Ammon's horn (tissue), 1 donor: ENCODE measurements at places on chromosomes 1 and 21.
A peak's percentile ranks its signal among the peaks of the same experiment; 100 is the strongest.

DNA sequence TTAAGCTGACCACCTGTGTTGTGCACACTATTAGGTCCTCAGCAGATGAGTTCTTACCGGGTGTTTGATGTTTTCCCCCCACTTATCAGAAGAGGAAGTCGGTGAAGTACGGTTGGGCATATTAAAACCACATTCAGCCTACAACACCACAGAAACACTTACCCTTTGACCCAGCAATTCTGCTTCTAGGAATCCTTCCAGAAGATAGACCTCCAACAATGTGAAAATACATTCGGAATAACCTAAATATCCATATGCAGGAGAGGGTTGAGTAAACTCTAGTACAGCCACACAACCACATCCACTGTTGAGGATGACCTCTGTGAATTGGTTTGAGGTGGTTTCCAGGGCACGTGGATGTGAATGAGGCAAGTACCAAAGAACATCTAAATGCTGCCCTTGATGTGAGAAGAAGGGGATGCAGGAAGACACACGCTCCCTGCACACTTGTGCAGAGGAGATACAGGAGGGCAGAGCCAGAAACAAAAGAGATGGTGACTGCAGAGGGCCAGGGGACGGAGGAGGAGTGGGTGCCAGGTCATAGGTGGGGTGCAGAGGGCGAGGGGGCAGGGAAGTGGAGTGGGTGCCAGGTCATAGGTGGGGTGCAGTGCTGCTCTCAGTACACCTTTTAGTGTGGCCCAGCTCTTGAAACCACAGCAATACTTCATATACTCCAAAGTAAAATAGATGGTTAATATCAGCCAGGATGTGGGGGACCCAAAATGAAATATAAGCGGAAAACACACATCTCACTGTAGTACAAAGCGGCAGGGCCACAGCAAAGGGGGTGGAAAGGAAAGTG, 12.8 kb downstream of the ADARB1 start:
- no peak for DNase-seq

GRCh38 chr1:198399452-198399851, 141.0 kb downstream of the ATP6V1G3 start:
- DNase-seq: no peak

DNA sequence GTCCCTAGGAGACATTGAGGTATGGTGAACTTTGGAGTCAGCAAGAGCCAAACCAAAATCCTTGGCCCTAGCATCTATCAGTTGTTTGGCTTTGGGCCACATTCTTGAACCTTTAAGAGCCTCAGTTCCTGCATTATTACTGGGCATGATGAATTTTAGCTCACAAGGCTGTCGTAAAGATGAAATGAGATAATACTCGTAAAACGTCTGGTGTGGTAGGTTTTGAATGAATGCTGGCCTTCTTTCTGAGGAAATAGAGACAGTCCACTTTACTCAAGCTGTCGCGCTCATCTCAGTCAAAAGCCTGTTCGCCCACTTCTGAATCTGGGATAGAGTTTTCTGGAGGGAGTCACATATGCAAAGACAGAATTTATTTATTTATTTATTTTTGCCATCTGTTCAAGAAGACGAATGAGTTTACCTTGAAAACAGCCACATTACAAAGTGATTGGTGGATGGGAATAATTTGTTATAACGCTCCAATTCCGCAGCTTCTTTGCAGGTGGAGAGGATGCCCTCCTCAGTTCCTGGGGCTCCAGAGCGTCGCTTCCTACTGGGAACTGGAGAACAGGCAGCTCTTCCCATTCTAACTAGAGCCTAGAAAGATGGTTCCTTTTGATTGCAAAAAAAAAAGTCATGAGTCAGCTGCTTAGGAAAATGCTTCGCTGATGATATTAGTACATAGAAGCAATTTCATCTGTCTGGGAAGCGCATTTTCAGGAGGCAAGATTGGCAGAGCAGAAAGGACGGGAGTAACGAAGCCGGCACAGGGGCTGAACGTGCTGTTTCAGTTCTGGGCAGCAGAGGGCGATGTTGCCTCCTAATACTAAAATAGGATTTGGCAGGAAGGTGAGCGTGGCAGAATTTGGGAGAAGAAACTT, 49.9 kb upstream of the CYP2J2 start:
- DNase-seq: peak; percentile 80

GRCh38 chr1:182389619-182390047, 2.0 kb downstream of the GLUL start:
- DNase-seq: peak; percentile 76
